ENCODE measurements at places on chromosomes 13 and 19.

DNA sequence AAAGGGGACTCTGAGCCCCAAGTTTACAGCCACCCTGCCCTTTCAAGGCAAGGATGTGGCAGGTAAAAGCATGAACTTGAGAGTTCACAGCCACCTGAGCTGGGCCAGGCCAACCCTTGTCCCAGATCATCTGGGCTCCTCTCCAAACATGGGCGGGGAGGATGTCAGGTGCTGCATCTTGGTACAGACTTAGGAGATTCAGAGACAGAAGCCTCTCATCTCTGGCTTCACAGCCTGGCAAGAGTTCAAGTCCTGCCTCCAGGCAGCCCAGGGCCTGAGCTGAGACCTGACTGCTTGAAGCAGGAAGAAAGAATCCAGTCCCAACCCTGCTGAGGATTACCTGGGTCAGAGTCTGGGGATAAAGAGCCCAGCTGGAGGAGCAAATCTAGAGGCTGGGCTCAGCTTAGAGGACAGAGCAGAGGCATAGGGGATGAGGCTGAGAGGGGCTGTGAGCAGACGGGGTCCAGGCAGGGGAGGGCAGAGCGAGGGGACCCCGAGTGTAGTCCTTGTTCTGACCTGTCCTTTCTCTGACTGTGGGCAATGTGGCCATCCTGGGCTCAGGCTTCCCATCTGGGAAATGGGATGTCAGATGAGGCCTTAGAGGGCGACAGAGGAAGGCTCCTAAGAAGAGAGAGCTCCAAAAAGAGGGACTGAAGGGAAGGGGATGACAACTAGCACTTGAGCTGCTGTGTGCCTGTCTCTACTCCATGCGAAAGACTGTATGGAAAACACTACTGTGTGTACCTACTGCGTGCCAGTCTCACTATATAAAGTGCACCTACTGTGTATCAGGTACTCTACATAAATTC lies 6.6 kb upstream of the OR10H5 start:
- ATAC-seq = no peak

DNA sequence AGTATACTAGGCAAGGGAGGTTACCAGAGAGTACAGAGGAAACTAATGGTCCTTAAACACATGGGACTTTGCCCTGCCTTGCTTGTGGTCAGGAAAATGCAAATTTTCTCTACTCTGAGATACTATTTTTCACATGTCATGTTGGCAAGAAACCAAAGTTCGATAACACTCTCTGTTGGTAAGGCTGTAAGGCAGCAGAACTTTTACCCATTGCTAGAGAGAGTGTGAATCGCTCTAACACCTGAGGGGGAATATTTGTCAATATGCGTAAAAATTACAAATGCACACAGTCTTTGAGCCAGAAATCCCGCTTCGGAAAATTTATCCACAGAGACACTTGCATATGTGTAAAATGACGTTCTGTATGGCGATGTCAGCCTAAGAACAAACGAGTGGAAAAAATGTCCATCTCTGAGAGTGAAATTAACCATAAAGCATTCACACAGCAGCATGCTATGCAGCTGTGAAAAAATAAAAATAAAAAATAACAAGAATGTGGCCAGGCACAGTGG lies 9.5 kb upstream of the RFX1 start:
- ATAC-seq = no peak

- ATAC-seq = peak; percentile 1
Observed at GRCh38 chr19:39402346-39403300, 4.0 kb upstream of the ZFP36 start.

- ATAC-seq = no peak
Observed at GRCh38 chr13:78758549-78758948, 99.6 kb upstream of the OBI1 start.

Data from activated CD4-positive, CD25-positive, alpha-beta regulatory T cell treated with anti-CD3 and anti-CD28 coated beads, Interleukin-2, amount 50 U/mL, for 24 hours (primary cell).